ENCODE measurements at places on chromosomes 3 and 15.

GRCh38 chr15:31433091-31433490 is 106.5 kb downstream of the KLF13 start:
- DNase-seq = no peak

- peak; percentile 82 for DNase-seq
These were observed 2.8 kb downstream of the GPD1L start for GRCh38 chr3:32109256-32109655.

DNA sequence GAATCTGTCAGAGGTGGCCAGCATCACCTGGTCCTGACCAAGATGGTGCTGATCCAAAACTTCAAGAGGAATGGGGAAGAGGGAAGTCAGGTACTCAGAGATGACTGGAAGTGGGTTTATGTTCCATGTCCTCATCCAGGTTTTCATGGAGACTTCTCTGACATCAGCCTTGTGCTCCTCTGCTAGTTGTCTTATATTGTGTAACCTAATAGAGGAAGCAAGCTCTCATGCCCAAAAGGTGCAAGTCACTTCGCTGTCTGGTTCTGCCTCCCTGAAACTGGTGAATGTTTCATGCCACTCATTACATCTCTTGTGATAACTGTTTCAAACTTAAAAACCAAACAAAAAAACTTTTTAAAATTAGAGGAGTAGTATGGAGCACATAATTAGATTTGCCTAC is 127.2 kb upstream of the MANF start:
- DNase-seq = no peak

DNA sequence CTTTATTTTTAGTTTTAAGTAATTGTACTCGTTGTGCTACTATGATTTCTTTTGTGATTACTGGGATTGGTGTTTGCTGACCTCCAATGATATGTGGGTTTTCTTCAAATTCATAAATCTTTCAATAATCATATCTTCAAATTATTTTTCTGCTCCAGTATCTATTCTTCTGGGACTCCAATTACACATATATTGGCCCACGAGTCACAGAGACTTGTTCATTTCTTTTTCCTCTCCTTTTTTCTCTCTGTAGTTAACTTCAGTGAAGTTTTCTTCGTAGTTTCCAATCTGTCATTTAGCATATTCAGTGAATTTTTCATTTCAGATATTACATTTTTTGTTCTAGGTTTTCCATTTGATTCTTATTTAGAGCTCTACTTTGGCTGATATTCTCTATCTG is 21.4 kb downstream of the RFX7 start:
- DNase-seq = no peak

GRCh38 chr3:158920371-158920770 is 118.5 kb downstream of the MFSD1 start:
- DNase-seq = no peak

DNA sequence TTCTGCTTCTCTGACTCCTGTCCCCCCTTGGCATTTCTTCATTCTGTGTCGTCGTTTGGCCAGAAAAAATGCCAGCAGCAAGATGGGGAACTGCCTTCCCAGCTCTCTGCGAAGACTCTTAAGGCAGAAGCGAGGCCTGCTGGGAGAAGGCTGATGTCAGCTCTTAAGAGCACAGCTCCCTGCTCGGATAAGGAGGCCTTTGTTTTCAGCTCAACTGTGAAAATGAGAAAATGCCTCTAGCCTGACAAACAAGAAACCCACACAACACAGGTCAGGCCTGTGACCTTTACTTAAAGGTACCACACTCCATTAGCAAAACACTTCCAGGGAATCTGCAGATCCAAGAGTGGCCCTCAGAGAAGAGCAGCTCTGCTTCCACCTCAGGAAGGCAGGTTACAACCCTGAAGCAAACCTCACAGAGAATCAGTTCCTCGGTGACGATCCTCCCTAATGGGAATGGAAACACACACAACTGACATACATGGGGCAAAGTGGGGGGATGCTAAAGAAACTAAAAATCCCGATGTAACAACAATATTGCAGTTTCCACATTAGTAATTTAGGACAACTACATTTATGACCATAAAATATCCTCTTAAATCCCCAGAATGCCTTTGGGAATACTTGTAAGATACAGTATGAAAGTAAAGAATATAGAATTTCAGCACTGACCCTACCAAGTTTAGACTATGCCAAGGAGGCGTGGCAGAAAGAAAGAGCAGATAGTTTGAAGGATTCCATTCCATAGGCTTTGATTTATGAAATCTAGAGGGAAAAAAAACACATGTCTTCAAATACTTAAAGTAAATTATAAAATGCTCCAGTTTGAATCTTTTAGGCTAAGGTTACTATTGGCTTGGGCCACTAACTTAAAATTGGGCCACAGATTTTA is 52.1 kb downstream of the VGLL4 start:
- DNase-seq = no peak

Data from NCI-H1105 (cell line).